H54 (cell line): ENCODE measurements at places on chromosomes 4 and X.

- DNase-seq = peak; percentile 0
Measured at GRCh38 chrX:27555514-27555913, 34.6 kb upstream of the DCAF8L2 start.

DNA sequence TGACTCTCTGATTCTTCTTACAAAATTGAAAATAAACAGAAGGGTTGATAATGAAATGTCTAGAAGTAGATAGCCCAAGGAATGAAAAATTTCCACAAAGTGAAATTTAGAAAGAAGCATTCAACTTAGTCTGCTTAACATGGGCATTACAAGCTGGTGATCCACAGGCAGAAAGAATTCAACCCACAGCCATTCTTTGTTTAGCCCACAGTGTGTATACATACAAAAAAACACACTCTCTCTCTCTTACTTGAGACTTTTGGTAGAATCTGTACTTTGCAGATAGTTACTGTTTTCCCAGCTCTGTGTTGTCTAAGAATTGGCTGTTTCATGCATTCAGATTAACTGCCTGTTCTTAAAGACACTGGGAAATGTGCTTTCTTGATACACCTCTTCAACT lies 159.8 kb downstream of the SLC4A4 start:
- no peak for DNase-seq

GRCh38 chr4:100208964-100209363 lies 18.7 kb upstream of the DDIT4L start:
- no peak for DNase-seq

DNA sequence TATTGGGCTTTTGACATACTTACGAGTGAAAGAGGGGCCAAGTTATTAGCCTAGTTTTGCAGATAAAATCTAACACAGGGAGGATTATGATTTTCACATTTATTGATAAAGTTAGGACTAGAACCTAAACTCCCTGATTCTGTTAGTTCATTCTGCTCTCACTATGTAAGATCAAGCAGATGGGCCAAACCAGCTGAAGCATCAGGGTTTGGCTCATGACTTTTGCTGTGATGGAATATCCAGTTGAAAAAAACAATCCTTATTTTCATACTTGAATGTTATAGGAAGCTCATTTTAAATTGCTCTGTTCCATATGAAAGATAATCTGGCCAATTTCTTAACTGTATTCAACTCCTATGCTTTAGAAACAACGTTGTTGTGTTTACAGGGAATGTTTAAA lies 21.2 kb downstream of the SPRY1 start:
- no peak for DNase-seq

DNA sequence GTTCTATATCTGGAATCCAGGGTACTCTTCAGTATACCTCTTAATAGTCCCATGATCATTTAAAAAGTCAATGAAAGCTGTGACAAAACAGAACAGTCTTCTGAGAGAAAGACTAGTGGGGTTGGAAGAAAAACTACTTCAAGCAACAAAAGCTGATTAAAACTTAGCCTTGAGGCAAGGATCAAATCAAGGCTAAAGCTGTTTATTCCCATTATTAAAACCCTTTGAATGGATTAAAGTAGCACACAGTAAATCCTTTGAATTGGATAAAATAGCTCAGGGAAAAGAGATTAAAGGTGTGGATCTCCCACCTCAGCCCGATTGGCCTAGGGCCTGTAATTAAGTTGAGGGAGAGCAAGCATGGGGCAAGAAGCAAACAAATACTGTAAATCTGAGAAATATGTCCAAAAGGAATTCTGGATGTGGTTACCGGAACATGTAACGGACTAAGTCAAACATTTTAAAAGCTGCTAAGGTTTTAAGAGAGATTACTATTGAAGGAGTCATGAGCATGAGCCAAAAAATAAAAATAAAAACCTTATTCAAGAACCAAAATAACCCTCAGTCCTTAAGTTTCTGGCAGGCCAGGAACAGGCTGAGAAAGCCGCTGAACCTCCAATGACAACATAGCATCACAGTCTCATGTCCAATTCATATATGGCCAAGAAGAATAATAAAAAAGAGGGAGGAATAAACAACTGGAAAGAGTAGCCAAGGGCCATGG lies 257.3 kb upstream of the NEIL3 start:
- no peak for DNase-seq

DNA sequence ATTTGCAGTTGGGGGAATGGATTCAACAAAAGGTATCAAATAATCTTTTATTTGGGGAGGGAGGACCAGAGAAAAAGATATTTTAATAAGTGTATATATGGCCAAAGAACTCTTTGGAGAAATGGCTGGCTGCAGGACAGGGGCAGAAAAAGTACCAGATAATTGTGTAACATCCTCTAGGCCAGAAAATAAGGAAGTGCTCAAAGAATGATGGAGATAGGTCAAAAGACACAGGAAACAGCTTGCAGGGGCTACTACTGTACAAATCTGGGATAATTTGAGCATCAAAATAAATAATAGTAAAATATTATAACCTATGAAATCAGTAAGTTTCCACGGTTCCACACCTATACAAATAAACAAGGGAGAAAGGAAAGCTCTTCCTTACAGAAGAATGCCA lies 34.8 kb downstream of the KLHL5 start:
- DNase-seq = no peak

GRCh38 chrX:71870208-71871098 lies 40.2 kb upstream of the NHSL2 start:
- DNase-seq = no peak

GRCh38 chr4:139208404-139208945 lies 31.5 kb upstream of the ELF2 start:
- DNase-seq = no peak
